ENCODE measurements at places on chromosomes 5 and 9. TPM values are rescaled to one million over a fixed set of nuclear protein-coding genes. Genes with fewer than 3 reads are reported as not detected.

ATP6V0E1 gene
- polyA plus RNA-seq: 53.7 TPM

CDH10 gene
- polyA plus RNA-seq: 7.6 TPM

DPYSL3 gene
- 736 TPM for polyA plus RNA-seq

ZNF354C gene
- 6.1 TPM for polyA plus RNA-seq

NOL8 gene
- 12.6 TPM for polyA plus RNA-seq

NEUROG1 gene
- polyA plus RNA-seq: not detected

MYORG gene
- 1.0 TPM for polyA plus RNA-seq

ARID3C gene
- polyA plus RNA-seq: 2.8 TPM

MYMK gene
- not detected for polyA plus RNA-seq

PFDN1 gene
- polyA plus RNA-seq: 159 TPM

HRH2 gene
- polyA plus RNA-seq: 0.09 TPM

PHYHD1 gene
- not detected for polyA plus RNA-seq

RPP25L gene
- 27.5 TPM for polyA plus RNA-seq

SPATA31D4 gene
- not detected for polyA plus RNA-seq

PCDHB16 gene
- 2.8 TPM for polyA plus RNA-seq

STKLD1 gene
- 1.1 TPM for polyA plus RNA-seq

SLCO4C1 gene
- 0.12 TPM for polyA plus RNA-seq

SLC34A1 gene
- polyA plus RNA-seq: not detected

NUTM2G gene
- 0.18 TPM for polyA plus RNA-seq

AGXT2 gene
- polyA plus RNA-seq: not detected

All from neural cell (in vitro differentiated cells).